Cardiac fibroblast (primary cell): ENCODE measurements at places on chromosomes 7 and 10.

- no peak for DNase-seq
These were observed 21.1 kb upstream of the PSMG3 start for GRCh38 chr7:1590887-1591286.

GRCh38 chr10:59711871-59712494, 2.3 kb upstream of the SLC16A9 start:
- no peak for DNase-seq

DNA sequence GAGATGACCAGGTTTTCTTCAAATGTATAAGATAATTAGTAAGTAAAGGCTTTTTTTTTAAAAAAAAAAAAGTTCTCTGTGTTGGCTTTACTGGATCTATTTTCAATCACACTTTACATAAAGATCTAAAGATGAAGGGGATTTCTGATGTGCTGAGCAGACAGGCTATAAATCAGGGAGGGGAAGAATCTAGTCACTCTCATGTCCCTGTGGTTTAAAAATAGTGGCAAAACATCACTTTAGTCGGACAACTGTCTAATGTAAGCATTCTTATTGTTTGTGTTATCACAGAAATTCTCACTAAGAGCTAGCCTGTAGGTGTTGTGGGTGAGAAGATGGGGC, 132.7 kb downstream of the ICA1 start:
- no peak for DNase-seq

DNA sequence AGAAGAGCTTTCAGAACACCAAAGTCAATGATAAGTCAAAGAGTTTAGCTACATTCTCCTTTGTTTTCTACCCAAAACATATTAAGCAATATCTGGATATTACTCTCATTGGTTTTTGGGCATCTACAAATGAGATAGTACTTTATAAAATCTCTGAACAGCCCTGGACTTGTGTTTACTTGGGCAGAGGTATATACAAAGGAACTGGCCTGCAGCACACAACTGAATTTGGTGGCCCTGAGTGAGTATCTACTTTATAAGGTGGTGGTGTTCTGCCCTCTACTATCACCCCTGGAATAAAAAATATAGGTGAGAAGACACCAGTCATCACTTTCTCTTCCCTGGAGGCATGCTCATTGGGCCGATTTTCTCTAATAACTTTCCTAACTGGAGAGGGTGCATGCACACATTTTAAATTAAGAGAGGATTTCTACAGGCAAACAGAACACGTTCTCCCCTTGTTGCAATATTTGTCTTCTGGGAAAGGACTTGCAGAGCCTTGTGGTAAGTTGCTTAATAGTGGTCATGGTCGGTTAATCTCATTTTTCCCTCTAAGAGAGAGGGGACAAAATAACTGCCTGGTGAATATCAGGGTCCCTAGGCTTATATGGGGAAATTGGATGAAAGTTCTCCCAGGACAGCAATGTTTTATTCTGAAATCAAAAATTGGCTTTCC, 41.1 kb downstream of the OTUD1 start:
- no peak for DNase-seq

DNA sequence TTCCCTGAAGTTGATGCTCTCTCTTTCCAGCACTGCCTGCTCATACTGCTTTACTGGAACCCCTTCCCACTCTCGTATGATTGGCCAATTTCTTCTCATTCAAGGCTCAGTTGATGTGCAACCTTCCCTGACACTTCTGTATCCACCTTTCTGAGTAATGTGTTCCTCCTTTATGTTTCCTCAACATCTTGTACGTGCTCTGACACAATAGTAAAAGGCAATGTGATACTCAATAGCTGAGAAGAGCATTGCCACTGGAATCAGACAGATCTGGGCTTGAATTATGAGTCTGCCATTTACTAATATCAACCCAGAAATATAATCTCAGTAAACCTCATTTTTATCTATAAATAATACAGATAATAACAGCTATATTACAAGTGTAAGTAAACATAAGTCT, 34.7 kb downstream of the ARL4A start:
- DNase-seq = no peak

DNA sequence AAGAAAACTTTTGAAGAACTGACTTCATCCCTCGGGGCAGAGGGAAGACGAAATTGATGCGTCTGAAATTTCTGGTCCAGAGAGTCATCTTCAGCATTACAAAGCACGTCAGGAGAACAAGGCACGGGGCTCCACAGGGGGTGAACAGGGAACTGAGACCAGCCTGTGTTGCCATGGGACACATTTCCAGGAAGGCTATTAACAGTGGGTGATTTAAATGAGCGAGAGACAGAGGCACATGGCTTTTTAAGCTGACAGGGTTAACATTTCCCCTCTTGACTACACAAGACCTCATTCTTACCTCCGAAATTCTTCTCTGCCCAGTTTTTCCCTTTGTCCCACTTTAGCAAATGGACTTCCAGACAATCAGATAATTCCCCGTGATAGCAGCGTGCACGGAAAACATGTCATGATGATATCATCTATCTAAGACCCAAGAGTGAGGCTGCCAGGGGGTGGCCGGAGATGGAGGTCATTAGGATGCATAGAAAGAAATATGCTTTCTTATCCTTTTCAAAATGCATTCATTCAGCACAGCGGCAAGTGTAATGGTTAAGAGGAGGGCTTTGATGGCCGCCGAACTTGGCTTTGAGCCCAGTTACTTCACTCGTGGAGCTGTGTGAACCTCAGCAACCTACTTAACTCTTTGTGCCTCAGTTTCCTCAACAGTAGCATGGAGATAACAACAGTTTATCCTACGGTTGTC, 248.0 kb downstream of the PRPF18 start:
- DNase-seq = peak; percentile 59

GRCh38 chr7:143227806-143228205, 6.0 kb downstream of the TAS2R40 start:
- DNase-seq = peak; percentile 20
